Small intestine (tissue), 16 donors: ENCODE measurements at places on chromosomes 2 and 18.
A peak's percentile ranks its signal among the peaks of the same experiment; 100 is the strongest.

GRCh38 chr2:49271060-49271606, 116.8 kb upstream of the FSHR start:
- DNase-seq: no peak

GRCh38 chr2:88252646-88253045, 82.5 kb downstream of the THNSL2 start:
- no peak for DNase-seq

GRCh38 chr2:228507870-228508269, 326.4 kb upstream of the SPHKAP start:
- no peak for DNase-seq

DNA sequence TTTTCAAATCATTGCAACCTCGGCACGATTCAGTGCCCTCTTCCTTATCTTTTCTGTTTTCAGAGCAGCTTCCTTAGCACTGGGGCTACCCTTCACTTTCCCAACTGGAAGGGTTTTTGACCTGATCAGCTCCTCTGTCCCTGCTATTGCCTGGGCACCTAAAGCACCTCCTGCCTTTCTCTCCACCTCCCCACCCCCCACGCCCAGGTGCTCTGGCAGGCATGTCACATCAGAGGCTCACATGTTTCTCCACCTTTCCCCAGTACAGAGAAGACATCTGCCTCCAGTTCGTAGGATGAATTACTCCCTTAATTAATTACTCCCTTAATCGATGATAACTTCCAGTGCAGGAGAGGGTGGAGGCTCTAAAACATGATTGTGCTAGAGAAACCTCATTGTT, 88.7 kb upstream of the LCLAT1 start:
- DNase-seq: no peak

GRCh38 chr2:162245781-162246180, 2.5 kb upstream of the FAP start:
- no peak for DNase-seq

- no peak for DNase-seq
Observed at GRCh38 chr2:237449193-237449881, 35.4 kb upstream of the COL6A3 start.

- DNase-seq: peak; percentile 8
Observed at GRCh38 chr18:76451396-76452331, 43.4 kb downstream of the ZNF516 start.

DNA sequence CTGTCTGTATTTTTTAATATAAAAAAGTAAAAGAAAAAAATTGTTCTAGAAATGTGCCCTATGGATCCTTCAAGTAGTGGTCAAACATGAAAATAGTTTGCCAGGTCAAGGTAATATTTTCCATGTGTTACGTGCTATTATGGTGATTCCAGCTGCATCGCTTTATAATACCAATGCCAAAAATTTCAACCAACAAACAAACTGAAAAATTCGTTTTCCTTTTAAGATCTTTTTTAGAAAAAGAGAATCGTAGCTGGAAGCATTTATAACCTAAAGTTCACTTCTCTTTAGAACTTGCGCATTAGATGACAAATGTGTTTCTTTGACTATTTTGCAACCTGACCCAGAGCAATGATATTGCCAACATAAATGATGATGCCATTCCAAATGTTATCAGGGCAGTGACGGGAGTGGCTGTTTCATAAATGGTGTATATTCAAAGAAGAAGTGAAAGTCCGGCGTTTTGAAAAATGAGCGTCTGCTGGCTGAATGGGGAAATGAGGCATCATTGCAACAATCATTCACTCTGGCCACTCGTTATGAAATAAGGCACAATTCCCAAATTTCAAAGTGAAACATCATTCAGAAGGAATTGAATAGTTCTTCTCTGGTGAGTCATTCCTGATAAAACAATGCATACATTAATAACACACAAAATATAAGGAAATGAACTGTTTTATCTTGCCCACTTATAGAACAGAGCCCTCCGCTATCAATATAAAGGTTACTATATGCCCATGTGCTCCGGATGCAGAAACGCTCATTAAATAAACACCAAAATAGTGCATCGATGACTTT, 297.4 kb downstream of the TGIF1 start:
- DNase-seq: peak; percentile 55

DNA sequence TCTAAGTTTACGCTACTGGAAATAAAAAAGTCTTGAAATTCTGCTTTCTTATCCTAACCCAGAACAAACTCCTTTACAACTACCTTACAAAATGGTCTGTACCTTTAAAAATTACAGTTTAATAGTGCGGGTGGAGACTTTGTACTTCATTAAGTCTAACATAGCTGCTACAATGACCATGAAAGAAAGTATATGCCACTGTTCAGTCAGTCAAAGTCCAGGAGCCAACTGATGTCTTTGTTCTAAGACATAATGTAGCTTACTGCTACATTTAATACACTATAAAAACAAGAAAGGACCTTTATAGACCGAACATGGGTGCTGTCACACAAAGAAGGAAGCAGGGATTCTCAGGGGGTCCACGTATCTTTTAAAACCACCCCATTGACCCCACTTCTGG, 36.0 kb downstream of the IWS1 start:
- peak; percentile 75 for DNase-seq

DNA sequence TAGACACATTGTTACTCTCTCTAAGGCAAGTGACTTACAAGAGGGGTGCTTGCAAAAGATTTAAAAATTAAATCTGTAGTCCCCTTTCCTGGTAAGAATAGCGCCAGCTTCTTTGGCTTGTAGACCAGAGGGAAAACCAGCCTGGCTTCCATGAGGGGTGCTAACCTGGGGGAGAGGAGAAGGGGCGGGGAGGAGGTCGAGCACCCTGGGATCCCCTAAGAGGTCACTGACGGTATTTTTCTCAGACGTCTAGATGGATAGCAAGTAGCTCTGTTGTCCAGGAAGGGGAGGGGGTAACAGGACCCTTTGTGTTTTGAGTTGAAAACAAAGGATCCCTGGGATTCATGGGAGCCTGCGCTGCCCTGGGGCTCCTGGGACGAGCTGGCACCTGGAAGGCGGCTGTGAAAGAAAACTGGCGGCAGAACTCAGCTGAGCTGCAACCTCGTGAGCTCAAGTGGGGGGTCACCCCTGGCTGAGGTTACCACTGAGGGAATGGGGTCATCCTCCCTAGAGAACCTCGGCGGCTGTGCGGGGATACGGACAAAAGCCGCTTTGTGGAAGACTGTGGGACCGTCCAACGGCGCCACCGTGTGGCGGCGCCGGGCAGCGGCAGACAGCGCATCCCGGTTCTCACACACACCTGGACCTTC, 37.8 kb upstream of the MRPL19 start:
- peak; percentile 85 for DNase-seq

DNA sequence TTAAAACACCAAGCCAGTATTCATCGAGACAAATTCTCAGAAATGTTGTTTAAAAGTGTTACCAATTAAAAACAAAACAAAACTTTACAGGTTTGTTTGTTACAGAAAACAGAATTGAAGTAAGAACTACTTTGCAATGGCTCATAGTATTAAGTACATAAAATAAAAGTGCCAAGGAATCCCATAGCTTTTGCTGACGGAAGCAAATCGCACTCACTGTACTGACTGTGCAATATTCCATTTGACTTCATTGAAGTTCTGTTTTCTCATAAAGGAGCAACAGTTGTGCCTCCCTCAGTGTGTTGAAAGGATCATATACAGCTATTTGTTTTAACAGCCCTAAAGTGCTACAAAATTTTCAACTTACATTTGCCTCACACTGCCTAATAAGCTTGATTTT, 507.8 kb downstream of the SPAG16 start:
- DNase-seq: no peak

DNA sequence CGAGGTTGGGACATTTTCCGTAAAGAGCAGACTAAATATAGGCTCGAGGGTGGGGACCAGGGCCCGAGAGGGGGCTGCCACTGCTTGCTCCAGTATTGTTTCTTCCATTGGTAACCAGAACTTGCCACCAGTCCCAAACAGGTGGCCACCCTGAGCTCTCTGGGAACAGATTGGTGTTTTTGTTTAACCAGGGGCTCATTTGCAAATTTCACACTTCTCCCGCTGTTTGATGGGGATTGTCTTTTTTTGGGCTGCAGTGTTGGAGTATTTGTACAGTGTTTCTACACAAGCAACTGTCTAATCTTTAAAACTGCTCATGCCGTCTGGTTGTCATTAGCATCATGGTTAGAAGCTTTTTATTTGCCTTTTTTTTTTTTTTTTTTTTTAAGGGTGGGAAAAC, 8.5 kb downstream of the AGAP1 start:
- no peak for DNase-seq

DNA sequence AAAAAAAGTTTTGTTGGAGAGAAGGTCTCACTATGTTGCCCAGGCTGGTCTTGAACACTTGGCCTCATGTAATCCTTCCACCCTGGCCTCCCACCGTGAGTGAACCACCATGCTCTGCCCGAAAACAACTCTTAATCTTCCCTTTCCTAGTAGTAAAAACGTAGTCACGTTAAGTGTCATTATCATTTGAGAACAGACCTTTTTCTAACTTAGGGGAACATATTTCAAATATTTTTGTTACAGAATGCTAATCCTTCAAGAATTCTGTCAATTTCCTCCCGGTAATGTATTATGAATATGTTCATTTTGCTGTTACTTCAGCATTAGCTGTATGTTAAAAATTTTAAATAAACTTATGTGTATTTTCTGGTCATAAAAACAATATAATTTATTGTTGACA, 49.7 kb downstream of the MTA3 start:
- no peak for DNase-seq

GRCh38 chr2:110848071-110848470, 115.7 kb downstream of the ACOXL start:
- no peak for DNase-seq

DNA sequence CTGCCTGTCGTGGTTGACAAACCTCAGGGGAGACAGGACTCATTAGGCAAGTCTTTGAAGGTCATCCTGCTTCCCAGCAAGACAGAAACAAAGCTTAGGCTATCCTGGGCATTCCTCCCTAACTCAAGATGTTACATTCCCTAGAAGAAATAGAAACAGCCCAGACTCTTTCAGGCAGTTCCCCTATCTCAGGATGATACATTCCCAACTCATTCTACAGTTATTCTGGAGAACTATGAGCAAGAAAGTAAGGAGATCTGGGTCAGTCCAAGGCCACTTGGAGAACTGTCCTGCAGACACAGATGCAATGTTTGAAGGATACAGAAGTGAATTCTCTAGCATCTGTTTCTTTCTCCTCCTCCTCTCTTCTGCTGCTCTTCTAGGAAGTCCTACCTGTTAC, 220.1 kb upstream of the NCKAP5 start:
- no peak for DNase-seq

- peak; percentile 73 for DNase-seq
Observed at GRCh38 chr18:57801761-57802212, 1.3 kb downstream of the ATP8B1 start.

DNA sequence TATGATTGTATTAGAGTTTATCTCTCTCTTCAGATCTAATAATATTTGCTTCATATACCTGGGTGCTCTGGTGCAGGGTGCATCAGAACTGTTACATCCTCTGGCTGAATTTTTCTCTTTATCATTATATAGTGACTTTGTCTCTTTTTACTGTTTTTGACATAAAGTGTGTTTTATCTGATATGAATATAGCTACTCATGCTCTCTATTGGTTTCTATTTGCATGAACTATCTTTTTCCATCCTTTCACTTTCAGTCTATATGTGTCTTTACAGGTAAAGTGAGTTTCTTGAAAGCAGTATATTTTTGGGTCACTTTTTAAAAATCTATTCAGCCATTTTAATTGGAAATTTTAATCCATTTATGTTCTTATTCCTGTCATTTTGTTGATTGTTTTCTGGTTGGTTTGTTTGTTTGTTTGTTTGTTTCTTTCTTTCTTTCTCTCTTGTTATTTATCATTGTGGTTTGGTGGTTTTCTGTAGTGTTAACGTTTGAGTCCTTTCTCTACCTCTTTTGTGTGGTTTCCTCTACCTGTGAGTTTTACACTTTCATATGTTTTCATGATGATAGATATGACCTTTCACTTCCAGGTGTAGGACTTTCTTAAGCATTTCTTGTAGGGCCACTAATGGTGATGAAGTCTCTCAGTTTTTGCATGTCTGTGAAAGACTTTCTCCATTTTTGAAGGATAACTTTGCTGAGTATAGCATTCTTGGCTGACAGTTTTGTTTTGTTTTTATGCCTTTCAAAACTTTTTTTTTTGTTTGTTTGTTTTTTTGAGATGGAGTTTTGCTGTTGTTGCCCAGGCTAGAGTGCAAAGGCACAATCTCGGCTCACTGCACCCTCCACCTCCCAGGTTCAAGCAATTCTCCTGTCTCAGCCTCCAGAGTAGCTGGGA, 54.9 kb downstream of the CCNT2 start:
- DNase-seq: no peak

GRCh38 chr2:16466133-16466820, 199.4 kb downstream of the CYRIA start:
- DNase-seq: no peak

GRCh38 chr18:5503740-5504139, 40.1 kb downstream of the EPB41L3 start:
- DNase-seq: no peak

- DNase-seq: no peak
Observed at GRCh38 chr2:215431290-215431689, 4.6 kb downstream of the FN1 start.

- no peak for DNase-seq
Observed at GRCh38 chr2:65136253-65136652, 6.3 kb upstream of the RAB1A start.

GRCh38 chr2:54539683-54540082, 83.6 kb downstream of the SPTBN1 start:
- no peak for DNase-seq
